ENCODE measurements at places on chromosomes 2 and 18. TPM values are rescaled to one million over a fixed set of nuclear protein-coding genes. Genes with fewer than 3 reads are reported as not detected.

DNA sequence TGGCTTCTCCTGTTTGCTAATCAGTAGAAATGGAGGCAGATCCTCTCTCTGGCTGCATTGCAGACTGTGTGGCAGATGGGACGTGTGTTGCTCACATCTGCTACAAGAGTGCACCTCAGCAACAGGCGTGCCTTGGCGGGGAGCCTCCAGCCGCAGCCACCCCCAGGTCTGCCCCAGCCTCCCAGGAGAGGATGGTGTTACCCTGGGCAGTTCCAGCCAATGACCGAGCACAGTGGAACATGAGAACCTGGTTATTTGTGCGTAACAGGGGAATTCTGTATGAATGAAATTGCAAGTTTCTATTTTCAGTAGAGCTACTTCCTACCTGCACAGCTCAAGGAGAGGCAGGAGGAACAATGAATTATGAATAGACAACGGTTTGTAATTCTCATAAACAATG is 130.6 kb upstream of the CBLN2 start:
- DNase-seq, result no peak

- no peak for DNase-seq
These were observed 318.1 kb downstream of the NBAS start for GRCh38 chr2:15242936-15243461.

DNA sequence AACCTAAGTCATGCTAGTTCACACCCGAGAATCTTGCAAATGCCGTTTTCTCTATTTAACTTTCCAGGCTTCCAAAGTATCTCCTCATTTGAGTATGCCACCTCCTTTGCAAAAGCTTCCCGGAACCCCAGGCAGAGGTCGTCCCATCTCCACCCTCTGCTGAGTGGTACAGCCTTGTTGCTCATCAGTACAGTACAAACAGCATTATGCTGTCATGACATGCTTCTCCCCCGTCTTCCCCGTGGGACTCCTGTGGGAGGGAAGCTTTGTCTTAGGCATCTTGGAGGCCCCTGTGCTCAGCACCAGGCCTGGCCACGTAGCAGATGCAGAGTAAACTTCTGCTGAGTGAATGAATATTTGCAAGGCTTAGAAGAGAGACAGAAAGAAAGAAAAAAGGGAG is 102.7 kb downstream of the CDCA7 start:
- DNase-seq, result no peak

DNA sequence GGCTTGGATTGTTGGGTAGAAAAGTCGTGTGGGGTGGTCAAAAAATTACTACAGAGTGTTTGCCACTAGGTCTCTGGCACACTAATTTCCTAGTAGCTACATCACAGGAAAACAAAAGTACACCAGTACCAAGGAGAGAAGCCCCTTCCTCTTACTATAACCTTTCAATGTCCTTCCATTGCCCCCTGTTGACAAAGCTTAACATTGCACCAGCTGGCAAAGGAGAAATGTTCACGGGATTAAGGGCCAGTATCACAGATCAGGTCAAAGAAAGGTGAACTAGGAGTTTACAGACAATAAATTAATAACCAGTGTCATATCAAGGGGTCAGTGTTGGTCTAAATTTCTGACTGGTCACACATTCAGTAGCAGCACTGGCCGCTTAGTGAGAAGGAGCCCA is 1139.6 kb upstream of the FAM98A start:
- DNase-seq, result no peak

- DNase-seq, result no peak
These were observed 50.7 kb upstream of the APCDD1 start for GRCh38 chr18:10403708-10404107.

ABCB11 gene
- 0.16 TPM for polyA plus RNA-seq

CCT4 gene
- 57.3 TPM for polyA plus RNA-seq

All from endothelial cell of umbilical vein (primary cell).